ENCODE measurements at places on chromosomes 1 and 21. TPM values are rescaled to one million over a fixed set of nuclear protein-coding genes. Genes with fewer than 3 reads are reported as not detected.

- no peak for DNase-seq
Measured at GRCh38 chr1:113247355-113247754, 143.0 kb upstream of the MAGI3 start.

DNA sequence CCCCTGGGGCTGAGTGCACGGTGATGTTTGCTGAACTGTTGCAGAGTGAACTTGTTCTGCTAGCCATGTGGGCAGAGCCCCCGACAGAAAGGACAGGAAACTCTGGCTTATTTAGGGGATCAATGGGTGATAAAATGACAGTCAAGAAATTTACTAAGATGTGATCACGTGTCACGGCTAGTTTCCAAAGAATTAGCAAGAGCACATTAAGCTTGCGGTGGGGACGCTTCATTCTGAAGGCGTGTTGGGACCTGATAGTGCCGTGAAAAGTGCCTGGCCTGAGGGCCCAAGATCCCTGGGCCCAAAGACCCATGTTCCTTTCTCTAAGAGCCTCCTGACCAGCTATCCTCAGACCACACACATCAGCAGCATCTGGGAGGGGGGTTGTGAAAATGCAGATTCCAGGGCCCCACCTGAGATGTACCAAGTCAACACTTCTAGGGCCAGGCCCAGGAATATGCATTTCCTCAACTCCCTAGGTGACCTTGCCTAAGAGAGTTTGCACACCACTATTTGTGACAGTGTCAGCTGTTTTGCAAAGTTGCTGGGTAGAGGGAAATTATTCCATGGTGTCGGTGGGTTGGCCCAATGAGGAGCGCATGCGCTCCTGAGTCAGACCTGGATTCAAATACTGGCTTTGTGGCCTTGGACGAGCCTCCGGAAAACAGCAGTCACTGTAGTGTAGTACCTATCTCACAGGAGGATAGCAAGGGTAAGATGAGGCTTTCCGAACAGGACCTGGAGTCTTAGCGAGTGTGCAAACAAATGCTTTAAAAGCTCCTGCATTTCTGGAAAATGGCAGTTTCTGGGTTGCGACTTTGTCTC, 77.5 kb downstream of the SPSB1 start:
- no peak for DNase-seq

DNA sequence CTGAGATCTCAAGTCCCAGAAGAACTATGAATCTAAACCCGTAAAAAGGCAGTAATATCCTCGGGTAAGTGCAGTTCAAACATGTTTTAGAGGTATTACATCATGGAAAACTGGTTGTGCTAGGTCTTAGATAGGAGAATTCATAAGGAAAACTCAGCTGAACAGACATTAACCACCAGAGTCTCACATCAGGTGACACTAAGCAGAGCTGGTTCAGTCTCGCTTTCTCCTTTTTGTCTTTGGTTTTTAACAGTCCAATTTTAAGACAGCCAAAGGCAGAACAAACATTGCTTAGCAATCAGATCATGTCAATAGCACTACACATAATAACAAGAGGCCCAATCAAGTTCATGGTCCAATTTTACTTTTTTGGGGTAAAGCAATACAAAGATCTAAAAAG, 63.1 kb upstream of the MUTYH start:
- no peak for DNase-seq

GRCh38 chr1:30375156-30375555, 348.2 kb downstream of the MATN1 start:
- DNase-seq = no peak

- DNase-seq = peak; percentile 37
Measured at GRCh38 chr1:102879439-102879993, 228.8 kb downstream of the COL11A1 start.

DNA sequence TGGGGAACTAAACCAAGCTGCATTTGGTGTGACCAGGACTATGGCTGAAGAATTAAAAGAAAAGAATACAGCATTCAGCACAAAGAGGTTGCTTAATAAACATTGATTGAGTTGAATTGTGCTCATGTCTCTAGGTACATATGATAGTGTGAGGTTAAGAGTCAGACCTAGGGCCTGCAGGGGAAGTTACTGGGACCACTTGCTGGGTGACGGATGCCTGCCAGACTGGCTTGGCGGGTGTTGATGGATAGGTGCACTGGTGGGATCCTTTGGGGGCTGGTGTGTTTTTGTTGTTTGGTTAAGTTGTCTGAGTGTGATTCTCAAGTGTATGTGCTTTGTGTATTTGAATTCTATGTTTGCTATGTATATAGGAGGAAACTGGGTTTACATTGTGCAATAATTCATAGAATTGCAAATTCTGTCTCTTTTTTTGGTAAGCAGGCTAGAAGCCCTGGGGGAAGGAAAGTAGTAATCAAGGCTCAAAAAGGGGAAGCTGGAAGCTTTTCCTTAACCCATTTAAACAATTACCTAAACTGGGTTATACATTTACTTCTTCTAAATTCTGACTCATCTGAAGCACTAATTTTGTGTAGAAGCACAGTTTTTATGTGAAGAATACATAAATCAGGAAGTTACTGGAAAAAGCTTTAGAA, 1.8 kb downstream of the CD101 start:
- DNase-seq = no peak

DNA sequence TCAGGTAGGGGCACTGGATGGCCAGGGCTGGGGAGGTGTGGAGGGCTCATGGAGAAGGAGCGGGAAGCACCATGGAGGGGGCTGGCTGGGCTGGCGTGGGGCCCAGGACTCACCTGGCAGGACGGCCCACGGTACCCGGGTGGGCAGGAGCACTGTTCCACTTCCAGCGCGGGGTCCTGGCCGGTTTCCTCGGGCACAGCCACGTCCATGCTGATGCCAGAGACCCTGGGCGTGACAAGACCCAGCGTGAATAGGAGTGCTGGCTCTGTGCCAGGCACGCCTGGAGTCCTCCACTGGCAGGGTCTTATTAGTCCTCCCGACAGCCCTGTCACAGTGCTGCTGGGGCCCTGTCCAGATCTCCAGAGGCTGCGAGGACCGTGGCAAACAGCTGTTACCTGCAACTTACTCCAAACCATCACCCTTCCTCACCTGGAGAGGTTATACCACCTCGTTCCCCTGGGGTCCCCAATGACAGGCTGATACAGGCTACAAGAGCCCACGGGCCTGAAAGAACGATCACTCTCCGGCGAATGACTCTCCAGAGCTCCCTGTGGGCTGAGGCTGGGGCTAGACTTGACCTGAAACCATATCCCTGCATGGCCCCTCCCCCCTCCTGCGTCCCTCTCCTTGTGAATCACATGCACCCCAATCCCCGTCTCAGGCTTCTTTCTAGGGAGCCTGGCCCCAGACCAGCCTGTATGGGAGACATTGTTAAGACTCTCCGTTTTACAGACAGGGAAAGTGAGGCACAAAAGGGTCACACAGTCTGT, 62.1 kb downstream of the HSPG2 start:
- DNase-seq = no peak

- DNase-seq = no peak
Measured at GRCh38 chr1:7489586-7489985, 281.5 kb upstream of the VAMP3 start.

DNA sequence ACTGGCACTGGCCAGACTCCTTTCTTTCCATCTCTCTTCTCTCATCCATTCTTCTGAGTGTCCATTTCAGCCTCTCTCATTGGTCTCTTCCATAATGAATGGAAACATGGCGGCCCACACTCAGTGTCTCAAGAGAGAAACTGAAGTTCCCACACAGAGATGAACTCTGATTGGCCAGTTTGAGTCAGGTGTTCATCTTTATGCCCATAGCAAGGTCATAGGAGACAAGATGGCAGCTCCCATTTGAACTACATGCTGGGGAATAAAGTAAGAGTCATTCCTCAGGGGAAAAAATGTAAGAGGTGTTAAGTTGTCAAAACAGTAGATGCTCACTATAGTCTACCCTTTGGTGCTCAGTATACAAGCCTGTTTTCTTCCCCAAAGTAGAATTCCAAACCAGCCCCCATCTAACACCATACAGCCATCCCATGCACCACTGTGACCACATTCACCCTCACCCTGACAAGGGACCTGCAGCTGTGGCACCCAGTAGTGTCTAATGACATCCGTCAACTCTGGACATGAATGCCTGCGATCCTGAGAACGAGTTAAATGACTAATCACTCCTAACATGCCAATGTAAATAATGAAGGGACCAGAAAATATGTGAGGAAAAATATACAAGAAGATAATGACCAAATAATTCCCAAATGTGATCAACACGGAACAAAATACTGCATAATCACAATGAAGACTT, 12.4 kb downstream of the CDA start:
- no peak for DNase-seq

DNA sequence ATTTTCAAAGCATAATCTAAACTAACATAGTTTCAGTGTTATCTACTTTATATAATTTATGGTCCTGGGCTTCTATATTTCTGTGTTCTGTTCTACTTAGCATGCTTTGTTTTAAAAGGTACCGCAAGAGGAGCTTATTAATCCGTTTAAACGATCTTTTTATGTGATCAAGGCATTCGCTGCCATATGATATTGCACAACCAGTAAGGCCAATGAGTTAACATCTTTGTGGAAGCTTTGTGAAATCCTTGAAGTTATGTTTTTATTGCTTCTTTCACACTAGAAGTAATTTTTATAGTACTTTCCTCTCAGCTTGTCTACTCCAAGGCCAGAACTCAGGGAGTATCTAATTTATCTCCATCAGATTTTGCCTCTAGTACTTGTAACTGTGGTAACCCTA, 8.9 kb downstream of the LRRC8C start:
- DNase-seq = no peak

GRCh38 chr1:245704765-245705164, 550.0 kb downstream of the KIF26B start:
- peak; percentile 48 for DNase-seq

- DNase-seq = no peak
Measured at GRCh38 chr1:165187031-165188009, 169.2 kb downstream of the LMX1A start.

GRCh38 chr1:14944471-14944985, 209.0 kb upstream of the TMEM51 start:
- no peak for DNase-seq

DNA sequence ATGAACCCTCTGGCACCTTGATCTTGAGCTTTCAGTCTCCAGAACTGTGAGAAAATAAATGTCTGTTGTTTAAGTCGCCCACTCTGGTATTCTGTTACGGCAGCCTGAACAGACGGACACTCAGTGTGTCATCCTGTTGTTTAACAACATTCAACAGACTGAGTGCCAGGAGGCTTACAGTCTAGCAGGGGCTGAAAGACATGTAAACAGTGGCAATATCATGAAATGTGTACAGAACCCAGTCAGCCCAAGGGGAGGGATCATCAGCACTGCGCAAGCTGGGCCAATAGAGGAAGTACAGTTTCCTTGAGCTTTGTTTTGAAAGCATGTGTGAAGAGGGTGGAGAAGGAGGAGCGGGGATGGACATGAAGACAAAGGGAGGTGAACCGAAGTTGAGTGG, 13.6 kb downstream of the DIP2A start:
- no peak for DNase-seq

- no peak for DNase-seq
Measured at GRCh38 chr1:88973520-88974137, 18.8 kb downstream of the KYAT3 start.

DNA sequence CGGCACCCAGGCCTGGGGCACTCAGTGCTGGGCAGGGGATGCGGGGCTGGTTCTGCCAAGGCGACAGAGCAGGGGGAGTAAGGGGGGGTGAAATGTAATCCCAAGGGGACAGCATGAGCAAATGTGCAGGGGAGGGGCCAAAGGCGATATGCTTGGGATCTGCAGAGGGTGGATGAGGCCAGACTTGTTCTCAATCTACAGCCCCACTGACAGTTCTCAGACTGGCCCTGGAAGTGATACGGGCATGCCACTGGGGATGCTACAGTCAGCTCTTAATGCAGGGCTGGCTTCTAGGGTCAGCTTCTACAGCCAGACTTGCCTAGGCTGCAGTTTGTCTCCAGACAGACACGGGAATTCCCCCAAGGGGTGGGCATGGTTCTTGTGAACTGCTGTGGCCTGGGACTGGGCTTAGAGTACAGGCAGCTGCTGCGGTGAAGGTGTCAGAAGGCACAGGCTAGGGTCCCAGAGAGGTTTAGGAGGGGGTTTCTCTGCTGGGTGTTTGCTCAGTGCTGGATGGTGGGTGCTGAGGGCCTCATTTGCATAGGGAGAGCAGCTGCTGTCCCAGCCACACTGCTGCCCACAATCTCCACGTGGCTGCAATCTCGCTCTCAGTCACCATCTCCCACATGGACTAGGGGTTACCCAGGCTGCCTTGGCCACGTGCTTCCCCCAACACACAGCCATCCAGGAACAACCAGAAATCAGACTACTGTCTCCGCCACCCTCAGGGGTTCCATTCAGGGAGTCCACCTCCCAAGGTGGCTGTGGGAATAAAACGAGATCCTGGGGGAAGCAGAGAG, 190.1 kb downstream of the HIVEP3 start:
- no peak for DNase-seq

DNA sequence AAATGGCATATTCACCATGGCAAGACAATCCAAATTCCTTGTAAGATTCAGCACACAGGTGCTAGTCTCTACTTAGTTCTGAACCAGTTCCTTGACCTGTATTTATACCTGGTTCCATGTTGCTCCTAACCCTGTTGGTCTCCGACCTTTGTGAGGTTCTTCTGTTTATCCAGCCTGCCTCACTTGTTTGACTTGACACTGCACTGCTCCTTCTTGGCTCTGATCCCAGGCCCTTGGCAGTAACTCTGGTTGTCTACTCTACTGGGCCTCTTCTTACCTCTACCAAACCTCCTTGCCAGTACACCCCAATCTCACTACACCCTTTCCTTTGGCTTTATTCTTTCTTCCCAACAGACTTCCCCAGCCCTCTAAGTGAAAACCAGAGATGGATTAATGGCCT, 419.4 kb upstream of the USP24 start:
- DNase-seq = no peak

DNA sequence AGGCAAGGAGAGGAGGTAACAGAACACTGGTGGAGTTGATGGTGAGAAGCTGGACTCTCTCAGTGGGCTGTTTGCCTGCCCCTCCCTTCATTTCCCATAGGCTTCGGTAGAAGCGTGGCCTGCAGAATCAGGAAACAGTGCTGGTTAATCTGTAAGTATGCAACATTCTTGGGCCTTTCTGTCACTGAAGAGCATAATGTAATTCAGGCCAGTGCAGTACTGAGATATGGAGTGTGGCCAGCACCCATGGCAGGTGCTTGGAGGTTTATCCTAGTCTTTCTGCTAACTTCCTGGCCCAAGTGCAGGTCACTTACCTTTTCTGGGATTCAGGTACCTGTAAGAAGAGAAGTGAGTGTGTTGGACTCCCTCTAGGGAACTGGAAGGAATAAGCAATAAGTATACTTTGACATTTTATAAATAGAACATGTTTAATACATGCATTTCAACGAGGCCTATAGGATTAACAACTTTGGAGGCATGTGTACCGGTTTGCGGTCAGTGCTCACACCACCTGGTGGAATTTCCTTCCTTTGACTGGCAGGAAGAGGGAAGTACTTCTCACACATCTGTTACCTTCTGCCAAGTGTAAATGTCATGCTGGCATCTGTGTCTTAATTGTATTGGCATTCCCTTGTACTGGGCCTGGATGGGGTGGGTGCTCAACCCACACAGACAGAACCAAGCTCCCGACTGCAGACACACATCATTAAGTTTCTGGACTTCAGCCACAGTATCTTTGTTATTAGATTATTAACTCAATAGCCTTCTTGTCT, 105.5 kb downstream of the KIF26B start:
- DNase-seq = no peak

Gene ZNF695
- 1.8 TPM for total RNA-seq

Gene FAM110D
- total RNA-seq = 0.04 TPM

Gene LYSMD1
- total RNA-seq = 5.4 TPM

Gene OVAAL
- total RNA-seq = not detected

Measured in H4 (cell line).